ENCODE measurements at places on chromosomes 1 and 21. TPM values are rescaled to one million over a fixed set of nuclear protein-coding genes. Genes with fewer than 3 reads are reported as not detected.

The LCE1F gene
- total RNA-seq = not detected

The CRNN gene
- not detected for total RNA-seq

The CD46 gene
- total RNA-seq = 146 TPM

The KIF26B gene
- 2.8 TPM for total RNA-seq

Measured in epithelial cell of proximal tubule (primary cell).